Osteoblast (primary cell): ENCODE measurements at places on chromosomes 11 and 22. TPM values are rescaled to one million over a fixed set of nuclear protein-coding genes. Genes with fewer than 3 reads are reported as not detected.

GRCh38 chr11:63510360-63511047 is 4.6 kb downstream of the LGALS12 start:
- DNase-seq: peak; percentile 97

GRCh38 chr22:19497245-19497644 is 17.5 kb downstream of the CDC45 start:
- peak; percentile 88 for DNase-seq

- DNase-seq: no peak
Measured at GRCh38 chr11:133681901-133682300, 149.6 kb upstream of the OPCML start.

GRCh38 chr11:405323-405953 is 9.4 kb downstream of the SIGIRR start:
- DNase-seq: no peak

- no peak for DNase-seq
Measured at GRCh38 chr11:86805873-86806310, 5.5 kb downstream of the PRSS23 start.

DNA sequence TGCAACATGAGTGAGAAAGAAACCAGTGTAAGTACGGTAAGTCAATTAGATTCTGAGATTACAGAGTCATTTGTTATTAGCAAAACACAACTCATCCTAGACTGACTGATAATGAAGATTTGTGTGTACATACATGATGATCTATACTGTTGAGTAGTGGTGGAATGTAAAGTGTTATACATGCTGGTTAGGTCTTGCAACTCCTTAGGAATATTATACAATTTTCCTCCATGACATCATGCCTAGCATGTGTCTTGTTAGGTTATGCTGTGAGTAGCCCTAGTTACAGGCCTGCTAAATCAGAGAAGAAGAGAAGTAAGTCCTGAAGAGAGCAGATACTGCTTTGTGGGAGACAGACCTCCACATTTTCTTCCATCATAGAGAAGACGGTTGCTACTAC is 880.6 kb downstream of the LUZP2 start:
- DNase-seq: no peak

- no peak for DNase-seq
Measured at GRCh38 chr11:9615031-9615451, 41.6 kb downstream of the WEE1 start.

DNA sequence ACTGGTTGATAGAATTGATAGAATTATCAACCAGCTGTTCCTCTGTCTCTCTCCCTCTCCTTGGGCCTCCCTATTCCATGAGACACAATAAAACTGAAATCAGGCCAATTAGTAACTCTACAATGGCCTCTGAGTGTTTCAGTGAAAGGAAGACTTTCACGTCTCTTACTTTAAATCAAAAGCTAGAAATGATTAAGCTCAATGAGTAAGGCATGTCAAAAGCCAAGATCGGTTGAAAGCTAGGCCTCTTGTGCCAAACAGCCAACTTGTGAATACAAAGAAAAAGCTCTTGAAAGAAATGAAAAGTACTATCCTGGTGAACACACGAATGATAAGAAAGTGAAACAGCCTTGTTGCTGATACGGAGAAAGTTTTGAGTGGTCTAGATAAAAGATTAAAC is 16.6 kb downstream of the PIH1D2 start:
- DNase-seq: no peak

GRCh38 chr22:39527481-39527961 is 5.0 kb downstream of the RPS19BP1 start:
- no peak for DNase-seq

DNA sequence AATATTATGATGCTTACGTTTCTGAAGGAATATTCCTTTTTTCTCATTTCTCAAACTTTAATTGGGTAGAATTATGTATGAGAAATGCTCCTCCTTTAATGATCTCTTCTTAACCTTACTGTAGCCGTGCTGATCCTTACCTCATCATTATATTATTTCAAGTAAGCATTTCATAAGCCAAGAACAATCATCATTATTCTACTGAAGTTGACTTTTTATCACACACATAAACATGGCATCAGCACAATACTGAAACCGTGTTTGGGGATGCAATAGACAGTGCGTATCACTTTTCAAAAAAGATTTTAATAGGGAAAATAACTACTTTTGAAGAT is 162.8 kb downstream of the ARHGAP42 start:
- DNase-seq: no peak

- no peak for DNase-seq
Measured at GRCh38 chr11:11292839-11293238, 60.2 kb downstream of the CSNK2A3 start.

DNA sequence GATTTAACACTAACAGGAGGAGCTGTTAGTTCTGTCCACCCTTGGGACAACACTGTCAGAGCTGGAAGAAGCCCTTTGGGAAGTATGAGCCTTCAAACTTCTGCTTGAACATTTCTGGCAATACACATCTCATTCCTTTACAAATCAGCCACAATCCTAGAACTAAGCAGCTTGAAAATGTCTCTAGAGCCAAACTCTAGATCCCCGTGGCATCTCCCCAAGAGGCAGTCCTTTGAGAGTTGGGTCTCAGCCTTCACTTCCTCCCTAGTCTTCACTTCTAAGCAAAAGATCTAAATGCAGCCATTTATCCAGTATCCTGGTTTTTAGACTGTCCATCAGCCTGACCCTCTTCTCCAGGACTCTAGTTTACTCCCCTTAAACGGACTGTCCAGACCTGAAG is 26.9 kb downstream of the ARFGAP2 start:
- no peak for DNase-seq

- DNase-seq: no peak
Measured at GRCh38 chr22:29433856-29434255, 4.5 kb upstream of the RFPL1 start.

DNA sequence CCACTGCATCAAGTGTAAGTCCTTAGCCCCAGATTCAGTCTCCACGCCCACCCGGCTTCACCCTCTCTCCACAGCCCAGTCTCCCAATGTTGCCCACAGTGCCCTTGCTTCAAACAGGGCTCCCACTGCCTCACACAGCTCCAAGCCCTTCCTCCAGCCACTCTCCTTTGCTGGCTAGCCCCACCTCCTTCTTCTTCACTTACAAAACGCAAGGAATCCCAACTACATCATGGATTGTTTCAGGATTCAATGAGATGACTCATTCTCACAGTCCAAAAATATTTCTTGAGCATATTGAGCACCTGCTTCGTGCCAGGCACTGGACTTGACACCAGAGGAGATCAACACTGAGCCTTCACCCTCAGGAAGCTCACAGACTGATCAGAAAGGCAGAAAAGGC is 533.5 kb downstream of the BUD13 start:
- DNase-seq: no peak

GRCh38 chr11:94757037-94757735 is 11.0 kb upstream of the AMOTL1 start:
- no peak for DNase-seq

GRCh38 chr11:68146704-68147474 is 25.7 kb upstream of the CHKA start:
- DNase-seq: no peak

GRCh38 chr11:92101920-92102319 is 122.7 kb upstream of the FAT3 start:
- no peak for DNase-seq

- no peak for DNase-seq
Measured at GRCh38 chr11:9697766-9698165, 33.9 kb downstream of the SWAP70 start.

The CTSW gene
- total RNA-seq: not detected in 2 replicates

The EPS8L2 gene
- total RNA-seq: 29.7 and 30.1 TPM in 2 replicates

The LPXN gene
- 8.5 and 14.5 TPM in 2 replicates for total RNA-seq
